Cerebellum (tissue), 4 donors: ENCODE measurements at places on chromosomes 3 and 15.
A peak's percentile ranks its signal among the peaks of the same experiment; 100 is the strongest.

GRCh38 chr3:57973715-57974477 is 34.3 kb upstream of the FLNB start:
- DNase-seq: no peak

GRCh38 chr15:28786521-28786920 is 61.9 kb downstream of the GOLGA6L7 start:
- DNase-seq: no peak

DNA sequence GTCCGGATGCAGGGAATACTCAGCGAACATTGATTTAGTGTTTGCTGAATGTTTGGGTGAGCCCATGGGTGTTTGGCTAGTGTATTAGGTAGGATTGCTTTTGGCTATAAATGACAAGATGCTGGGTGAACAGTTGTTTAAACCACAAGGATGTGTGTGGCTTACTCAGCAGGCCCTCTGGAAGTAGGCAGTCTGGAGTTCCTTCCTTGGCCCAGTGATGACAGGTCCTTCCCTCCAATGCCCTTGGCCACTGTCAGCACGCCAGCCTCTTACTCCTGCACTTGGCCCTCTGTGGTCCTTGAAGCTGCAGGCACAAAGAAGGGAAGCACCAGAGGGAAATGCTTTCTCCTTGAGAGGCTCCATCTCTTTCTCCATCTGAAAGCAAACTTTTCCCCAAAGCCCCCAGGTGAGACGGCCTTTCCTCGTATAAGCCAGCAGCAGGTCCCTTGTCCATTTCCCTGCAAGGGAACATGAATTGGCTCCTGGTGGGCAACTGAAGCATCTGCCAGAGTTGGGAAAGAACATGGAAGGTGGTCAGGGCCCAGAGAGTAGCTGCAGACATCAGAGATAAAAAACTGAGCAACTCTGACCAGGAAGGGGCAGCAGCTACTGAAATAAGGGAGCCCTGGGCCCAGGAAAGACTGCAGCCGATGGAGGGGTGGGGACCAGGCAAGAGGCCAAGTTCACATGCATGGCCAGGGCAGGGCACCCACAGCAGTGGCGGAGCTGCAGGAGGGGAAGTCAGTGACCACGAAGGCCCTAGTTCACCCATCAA is 105.0 kb downstream of the TPRA1 start:
- DNase-seq: no peak

DNA sequence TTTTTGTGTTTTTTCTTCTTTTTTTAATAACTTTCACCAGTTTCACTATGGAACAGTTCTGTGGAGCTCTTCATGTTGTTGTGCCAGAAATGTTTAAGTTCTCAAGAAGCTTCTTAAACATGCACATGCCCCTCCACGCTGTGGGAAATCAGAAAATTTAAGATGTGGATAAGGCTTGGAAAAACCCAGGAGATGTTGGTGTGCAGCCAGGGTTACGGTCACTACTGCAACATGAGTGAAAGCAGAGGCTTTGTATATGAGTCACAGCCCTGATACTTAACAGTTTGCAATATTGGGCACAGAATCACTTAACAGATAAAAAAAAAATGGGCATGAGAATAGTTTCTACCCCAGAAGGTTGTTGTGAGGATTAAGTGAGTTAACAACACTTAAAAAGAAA is 399.9 kb downstream of the LRTM1 start:
- no peak for DNase-seq

DNA sequence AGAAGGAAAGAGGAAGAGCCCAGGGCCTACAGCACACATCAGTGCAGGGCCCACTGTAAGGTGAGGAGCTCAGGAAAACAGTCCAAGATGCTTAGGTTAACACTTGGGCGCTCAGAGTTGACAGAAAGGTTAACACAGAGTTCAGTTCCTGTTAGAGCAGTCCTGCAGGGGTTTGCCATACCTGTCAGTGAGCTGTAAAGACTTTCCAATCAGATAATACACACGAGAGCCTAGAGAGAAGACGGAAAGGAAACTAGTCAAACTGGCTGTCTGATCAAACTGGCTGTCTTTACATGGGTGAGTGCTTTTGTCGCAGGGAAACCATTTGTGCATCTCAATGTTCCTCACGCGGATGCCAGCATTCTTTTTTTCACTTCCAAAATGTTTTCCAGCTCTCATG is 61.4 kb upstream of the ARHGEF26 start:
- no peak for DNase-seq

DNA sequence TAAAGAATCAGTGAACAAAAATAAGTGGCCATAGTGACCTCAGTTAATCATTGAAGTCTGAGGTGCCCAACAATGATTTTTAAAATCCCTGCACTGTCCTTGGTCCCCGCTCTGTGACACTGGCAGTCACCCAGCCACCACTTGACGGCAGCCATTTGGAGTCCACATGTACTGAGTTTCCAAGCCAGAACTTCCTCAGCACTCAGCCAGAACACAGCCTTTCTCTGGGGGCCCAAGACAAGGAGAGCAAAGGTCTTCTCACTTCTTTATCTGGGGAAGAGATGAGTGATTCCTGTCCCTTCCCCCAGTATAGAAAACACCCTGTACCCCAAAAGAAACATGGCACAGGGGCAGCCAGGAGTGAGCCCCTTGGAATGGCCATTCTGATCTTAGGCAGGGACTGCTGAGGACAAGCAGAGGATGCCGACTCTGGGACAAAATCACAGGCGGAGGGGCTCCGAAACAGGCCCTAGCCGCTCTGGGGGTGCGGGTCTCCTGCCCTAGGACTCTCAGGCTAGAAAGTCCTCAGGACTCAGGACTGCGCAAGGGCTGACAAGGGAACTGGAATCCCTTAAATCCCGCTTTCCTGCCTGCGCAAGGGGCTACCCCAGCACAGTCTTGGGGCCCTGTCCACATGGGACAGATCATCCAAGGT is 12.8 kb downstream of the PAK6 start:
- DNase-seq: peak; percentile 59

DNA sequence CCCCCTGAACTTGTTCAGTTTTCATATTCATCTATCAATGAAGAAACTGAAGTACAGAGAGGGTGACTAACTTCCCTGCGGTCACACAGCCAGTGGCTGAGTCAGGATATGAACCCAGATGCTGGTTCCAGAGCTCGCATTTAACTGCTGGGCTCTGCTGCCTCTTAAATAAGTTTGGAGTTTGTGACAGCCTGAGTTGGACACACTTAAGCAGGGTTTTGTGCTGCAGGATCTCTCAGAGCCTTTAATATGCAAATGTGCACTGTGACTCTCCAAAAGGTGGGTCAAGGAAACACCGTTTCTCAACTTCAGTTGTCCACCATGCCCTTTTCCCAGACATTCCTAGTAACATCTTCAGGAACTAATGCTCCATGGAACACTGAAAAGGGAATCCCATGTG is 45.8 kb downstream of the EBLN2 start:
- no peak for DNase-seq

DNA sequence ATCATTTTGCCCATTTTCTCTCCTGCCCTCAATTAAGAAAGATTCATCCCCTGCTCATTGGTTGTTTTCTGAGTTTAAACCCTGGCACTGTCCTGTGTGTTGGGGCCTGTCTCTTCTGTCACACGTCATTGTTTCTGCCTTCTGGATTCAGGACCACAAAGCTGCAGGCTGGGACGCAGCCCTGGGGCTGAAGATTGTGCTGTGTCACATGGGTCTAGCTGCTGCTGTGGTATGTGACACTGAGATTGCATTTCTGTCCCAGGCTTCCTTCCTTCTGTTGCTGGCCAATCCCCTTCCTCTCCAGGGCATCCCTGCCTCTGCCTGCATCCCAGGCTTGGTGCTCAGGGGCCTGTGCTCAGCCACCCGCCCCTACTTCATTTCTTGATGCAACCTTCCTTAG is 28.9 kb downstream of the INSYN1 start:
- DNase-seq: no peak

- no peak for DNase-seq
Observed at GRCh38 chr15:55282284-55282833, 7.3 kb downstream of the RAB27A start.

DNA sequence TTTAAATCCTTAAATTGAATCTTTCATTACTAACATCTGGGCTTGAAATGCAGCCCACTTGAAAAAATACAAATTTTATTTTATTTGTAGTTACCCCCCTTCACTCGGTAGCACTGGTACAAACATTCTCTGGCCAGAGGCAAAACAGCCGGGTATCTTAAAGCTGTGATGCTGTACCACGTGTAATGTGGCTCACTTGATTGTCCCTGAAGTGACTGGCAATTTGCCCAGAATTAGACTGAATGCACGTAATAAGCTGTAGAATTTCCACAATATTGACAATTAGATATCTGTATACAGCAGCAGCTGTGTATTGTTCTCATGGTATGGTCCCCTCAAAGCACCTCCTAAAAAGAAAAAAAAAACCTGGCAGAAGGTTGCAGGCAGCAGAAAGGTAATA is 192.8 kb upstream of the TBC1D5 start:
- DNase-seq: no peak

- no peak for DNase-seq
Observed at GRCh38 chr3:169041677-169042171, 621.8 kb downstream of the MECOM start.

GRCh38 chr3:105746231-105746996 is 122.4 kb downstream of the CBLB start:
- DNase-seq: no peak

- no peak for DNase-seq
Observed at GRCh38 chr3:107850681-107851080, 240.2 kb downstream of the CD47 start.

GRCh38 chr15:29860872-29861271 is 38.6 kb upstream of the TJP1 start:
- no peak for DNase-seq

GRCh38 chr3:37956723-37957538 is 33.7 kb upstream of the VILL start:
- peak; percentile 40 for DNase-seq

GRCh38 chr3:8755097-8755496 is 14.3 kb downstream of the OXTR start:
- no peak for DNase-seq

- no peak for DNase-seq
Observed at GRCh38 chr3:20808864-20809263, 622.9 kb upstream of the SGO1 start.

DNA sequence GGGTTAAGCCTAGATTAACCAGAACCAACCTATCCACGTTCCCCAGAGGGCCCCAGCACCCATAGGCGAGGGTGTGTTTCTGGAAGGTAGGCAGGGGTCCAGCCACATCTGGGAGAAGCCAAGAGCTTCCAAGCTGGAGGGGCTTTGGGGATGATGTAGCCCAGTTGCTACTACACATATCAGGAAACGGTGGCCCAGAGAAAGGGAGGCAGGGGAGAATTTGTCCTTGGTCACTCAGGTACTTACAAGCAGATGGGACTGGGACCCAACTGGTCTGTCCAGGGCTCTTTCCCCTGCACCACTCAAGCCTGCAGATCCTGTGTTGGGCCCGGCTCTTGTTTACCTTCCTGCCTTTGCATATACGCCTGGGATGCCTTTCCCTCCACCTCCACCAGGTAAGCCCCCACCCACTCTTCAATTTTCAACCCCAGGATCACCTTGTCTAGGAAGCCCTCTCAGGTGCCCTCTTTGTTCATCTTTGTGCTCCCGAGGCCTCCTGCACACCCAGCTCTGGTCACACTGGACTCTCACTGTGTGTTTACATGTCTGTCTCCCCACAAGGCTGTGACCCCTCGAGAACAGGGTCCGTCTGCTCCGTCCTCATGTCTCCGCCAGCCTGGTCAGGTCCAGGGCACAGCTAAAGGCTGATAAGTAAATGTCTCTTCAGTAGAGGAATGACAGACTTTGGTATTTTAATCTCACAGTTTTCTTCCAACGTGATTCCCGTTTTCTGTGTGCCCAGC is 204.4 kb upstream of the LINGO1 start:
- DNase-seq: no peak

DNA sequence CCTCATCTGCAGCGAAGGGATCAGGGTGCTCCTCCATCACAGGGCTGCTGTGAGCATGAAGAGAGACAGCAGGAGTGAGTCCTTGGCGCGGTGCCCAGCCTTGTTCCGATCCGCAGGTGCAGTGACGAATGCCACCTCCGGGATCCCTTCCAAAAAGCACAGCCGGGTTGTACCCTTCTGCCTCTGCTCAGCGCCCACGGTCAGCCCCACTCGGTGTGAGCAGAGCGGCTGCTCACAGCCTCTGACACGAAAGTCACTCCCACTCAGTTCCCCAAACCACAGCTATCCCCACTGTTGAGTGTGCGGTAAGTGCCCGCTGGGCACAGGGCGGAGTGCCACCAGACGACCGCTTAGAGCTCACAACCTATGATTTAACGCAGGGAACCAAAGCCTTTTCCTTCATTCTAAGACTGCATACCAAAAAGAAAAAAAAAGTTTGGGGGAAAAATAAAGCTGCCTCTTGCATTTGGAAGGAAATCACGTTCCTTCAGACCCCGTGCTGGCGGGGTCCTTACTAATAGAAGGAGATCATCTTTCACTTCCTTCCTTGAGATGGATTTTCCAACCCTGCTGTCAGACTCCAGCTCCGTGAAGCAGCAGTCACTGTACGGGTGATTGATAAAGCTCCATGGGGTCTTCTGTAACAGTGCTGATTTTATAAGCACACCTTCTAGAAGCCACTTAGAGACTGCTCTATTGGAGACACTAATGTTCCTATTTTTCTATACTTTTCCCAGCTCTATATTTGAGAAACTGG is 34.7 kb upstream of the TUBGCP5 start:
- DNase-seq: peak; percentile 17

DNA sequence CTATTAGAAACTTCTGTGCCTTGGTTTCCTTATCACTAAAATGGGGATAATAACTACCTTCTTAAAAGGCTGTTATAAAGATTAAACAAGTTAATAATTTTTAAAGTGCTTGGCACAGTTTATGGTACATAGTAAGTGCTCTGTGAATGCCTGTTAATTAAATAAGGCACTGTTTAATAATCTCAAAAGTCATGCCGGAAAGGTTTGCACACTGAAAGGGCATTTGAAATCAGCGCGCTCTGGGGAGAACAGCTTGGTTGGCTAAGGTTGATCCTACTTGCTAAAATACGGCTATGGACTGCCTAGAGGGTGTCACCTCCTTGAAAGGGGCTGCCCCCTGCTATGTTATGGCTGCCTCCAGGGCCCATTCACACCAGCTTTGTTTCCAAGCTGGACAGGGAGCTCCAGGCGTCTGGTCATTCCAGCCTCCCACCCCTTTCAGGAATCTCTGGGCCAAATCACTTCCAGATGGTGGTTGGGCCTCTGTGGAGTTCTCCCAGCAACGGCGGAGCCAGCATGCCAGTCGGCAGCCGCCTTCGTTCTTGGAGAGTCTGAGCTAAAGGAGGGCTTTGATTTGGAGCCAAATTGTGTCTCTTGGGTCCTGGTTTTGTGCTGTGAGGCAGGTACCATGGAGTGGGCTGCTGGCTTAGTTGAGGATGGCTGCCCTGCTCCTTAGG is 5.9 kb downstream of the FLNB start:
- DNase-seq: peak; percentile 58

DNA sequence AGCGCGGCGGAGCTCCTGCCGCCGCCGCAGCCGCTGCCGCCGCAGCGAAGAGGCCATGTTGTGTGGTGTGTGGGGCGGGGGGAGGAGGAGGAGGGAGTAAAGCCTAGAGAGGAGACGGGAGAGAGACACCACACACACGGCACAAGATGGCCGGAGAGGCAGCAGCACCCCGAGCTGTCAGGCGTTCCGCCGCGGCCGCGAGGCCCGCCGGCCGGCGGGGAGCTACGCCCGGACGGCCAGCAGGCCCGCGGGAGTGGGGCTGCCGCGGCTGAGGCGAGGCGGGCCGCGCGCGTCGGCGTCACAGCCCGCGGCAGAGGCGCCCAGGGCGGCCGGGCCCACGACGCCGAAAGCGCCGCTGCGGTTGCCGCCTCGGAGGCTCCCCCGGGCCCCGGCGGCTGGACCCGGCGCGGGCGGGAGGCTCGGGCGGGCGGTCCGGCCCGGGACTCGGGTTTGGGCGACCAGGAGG is 17.4 kb upstream of the CHD2 start:
- DNase-seq: no peak
